ENCODE measurements at places on chromosomes 2 and 18.

- DNase-seq = peak; percentile 27
Measured at GRCh38 chr2:174610243-174610995, 12.8 kb upstream of the WIPF1 start.

DNA sequence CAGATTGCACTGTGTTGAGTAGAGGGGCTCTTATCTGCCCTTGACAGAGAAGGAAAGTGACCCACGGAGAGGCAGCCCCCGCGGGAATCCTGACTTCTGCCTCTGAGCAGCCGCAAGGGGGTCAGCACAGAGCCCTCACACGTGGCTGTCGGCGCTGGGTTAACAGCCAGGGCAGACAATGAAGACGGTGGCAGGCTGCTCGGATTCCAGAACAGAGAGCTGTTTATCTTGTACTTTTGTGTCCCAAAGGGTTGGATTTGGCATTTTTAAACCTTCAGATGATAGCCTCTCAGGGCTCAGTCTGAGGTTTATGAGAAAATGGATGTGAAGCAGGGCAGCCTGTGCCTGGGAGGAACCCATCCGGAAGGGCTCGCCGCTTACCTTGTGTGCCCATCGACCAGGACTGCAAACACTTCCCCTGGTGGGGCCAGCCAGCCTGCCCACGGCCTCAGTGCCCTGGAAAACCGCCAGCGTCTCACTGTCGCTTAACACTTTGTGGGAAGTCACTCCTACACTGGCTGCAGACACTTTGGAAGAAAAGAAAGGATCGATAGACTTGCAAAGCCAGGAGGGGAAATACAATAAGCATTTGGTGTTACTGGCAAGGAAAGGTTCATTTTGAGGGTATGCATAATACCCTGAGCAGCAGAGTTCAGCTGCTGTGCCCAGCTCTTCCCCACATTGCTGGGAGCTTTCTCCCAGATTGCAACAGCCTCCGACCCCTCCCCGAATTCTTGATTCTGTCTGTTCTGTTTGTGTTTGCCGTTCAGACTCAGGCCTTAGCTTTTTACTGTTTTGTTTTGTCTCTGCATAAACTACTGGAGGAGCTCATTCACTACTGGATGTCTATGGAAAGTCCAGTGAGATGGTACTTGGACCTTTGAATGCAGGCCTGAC, 325.3 kb upstream of the MYT1L start:
- no peak for DNase-seq

- no peak for DNase-seq
Measured at GRCh38 chr2:229815342-229815741, 101.0 kb upstream of the DNER start.

GRCh38 chr2:137938204-137938603, 26.1 kb upstream of the HNMT start:
- DNase-seq = no peak

GRCh38 chr2:128172191-128172590, 81.2 kb downstream of the UGGT1 start:
- DNase-seq = no peak

DNA sequence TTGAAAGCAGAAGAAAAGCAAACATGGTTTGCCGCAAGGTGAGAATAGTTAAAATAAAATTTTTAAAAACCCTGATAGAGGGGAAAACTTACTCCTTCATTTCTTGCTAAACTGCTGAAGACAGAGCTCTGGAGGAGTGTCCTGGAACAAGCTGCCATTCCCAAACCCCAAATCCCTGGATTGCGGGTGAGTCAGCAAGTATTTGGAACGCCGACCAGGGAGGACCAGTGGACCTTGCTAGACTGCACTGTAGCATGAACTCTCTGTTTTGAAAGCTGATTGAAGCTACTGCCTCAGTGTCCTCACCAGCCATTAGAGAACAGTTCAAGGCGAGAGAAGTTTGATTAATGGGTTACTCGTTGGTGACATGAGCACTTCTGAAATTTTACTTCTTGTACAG, 99.4 kb upstream of the RASGRP3 start:
- DNase-seq = no peak

- DNase-seq = no peak
Measured at GRCh38 chr2:71880846-71881610, 266.6 kb downstream of the CYP26B1 start.

DNA sequence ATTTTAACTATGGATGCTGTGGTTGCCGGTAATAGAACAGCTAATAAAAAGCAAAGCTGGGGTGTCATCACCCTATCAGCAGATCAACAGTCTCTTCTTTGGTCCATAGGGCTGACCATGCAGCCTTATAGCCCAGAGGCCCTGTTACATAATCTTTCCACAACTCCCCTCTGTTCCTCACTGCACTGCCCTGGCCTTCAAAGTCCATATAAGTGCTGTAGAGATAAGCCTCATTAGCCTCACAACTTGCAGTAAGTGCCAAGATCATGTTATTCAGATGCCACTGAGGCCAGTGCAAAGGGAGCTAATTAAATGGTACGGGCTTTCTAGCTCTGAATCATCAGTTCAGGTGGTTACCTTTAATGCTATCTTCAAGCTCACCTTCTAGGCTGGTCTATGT, 89.7 kb upstream of the CXCR4 start:
- DNase-seq = no peak

- DNase-seq = no peak
Measured at GRCh38 chr2:185859506-185859905, 120.9 kb downstream of the FSIP2 start.

GRCh38 chr2:132670496-132671150, 618 bp upstream of the LYPD1 start:
- no peak for DNase-seq

GRCh38 chr2:41000906-41001305, 549.0 kb upstream of the SLC8A1 start:
- no peak for DNase-seq

- DNase-seq = no peak
Measured at GRCh38 chr18:79583426-79583825, 96.2 kb upstream of the CTDP1 start.

GRCh38 chr2:102111823-102112222, 30.7 kb upstream of the IL1R1 start:
- DNase-seq = no peak

DNA sequence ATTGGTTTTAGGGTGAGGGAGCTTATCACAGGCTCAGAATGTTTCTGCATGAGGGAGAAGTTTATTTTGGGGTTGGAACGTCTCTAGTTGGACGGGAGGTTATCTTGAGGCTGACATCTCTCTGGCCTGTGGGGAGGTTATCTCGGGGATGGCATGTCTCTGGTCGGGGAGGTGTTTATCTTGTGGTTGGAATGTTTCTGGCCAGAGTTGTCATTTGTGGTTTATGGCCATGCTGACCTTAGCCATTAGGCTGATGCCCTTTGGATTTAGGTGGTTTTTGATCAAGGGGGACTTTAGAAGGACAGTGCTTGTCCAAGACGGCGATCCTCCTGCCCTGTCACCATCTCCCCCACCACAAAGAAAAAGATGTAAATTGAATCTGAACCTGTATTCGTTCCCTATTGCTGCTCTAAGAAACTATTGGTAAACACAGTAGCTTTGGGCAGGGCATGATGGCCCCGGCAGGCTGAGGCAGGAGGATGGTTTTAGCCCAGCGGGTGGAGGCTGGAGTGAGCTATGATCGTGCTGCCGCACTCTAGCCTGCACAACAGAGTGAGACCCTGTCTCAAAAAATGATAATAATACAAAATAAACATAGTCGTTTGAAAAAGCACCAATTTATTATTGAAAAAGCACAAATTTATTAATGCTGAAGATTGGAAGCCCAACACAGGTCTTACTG, 17.8 kb upstream of the MPPE1 start:
- DNase-seq = no peak

GRCh38 chr18:80159713-80160636, 50.9 kb downstream of the ADNP2 start:
- DNase-seq = no peak

GRCh38 chr2:236365258-236366048, 101.2 kb upstream of the ASB18 start:
- no peak for DNase-seq

DNA sequence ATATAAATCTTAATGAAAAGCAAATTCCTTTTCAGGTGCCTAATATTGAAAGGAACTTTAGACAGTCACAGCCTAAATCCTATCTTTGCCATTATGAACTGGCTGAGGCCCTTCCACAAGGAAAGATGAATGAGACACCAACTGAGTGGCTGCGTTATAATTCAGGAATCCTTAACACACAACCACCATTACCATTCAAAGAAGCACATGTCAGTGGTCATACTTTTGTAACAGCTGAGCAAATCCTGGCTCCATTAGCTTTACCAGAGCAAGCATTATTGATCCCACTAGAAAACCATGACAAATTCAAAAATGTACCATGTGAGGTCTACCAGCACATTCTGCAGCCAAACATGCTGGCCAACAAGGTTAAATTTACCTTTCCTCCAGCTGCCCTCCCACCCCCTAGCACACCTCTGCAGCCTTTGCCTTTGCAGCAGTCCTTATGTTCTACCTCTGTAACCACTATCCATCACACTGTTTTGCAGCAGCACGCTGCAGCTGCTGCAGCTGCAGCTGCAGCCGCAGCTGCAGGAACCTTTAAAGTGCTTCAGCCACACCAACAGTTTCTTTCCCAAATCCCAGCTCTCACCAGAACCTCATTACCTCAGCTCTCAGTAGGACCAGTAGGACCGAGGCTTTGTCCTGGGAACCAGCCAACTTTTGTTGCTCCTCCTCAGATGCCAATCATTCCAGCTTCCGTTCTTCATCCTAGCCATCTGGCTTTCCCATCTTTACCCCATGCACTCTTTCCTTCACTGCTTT, 340.1 kb downstream of the ZNF804A start:
- DNase-seq = no peak

GRCh38 chr2:238952261-238952919, 104.5 kb downstream of the TWIST2 start:
- DNase-seq = no peak
